ENCODE measurements at places on chromosomes 16 and 17. TPM values are rescaled to one million over a fixed set of nuclear protein-coding genes. Genes with fewer than 3 reads are reported as not detected.

The GRAP gene
- 12.0 TPM for polyA plus RNA-seq

The WNT3 gene
- 2.3 TPM for polyA plus RNA-seq

The PSME3 gene
- polyA plus RNA-seq = 81.2 TPM

The KRT9 gene
- polyA plus RNA-seq = not detected

The CBX4 gene
- 15.2 TPM for polyA plus RNA-seq

The CCL13 gene
- polyA plus RNA-seq = 0.37 TPM

The ZNF771 gene
- 4.2 TPM for polyA plus RNA-seq

The ZP2 gene
- polyA plus RNA-seq = 4.4 TPM

The KRTAP3-2 gene
- not detected for polyA plus RNA-seq

The RPH3AL gene
- 7.6 TPM for polyA plus RNA-seq

The ARHGDIG gene
- polyA plus RNA-seq = 1.2 TPM

The TEKT1 gene
- polyA plus RNA-seq = 2.7 TPM

The LCMT1 gene
- polyA plus RNA-seq = 44.2 TPM

The KRTAP9-4 gene
- polyA plus RNA-seq = not detected

The SOST gene
- not detected for polyA plus RNA-seq

The EPX gene
- polyA plus RNA-seq = 0.58 TPM

The WNT9B gene
- not detected for polyA plus RNA-seq

The CCL2 gene
- 70.8 TPM for polyA plus RNA-seq

The NOXO1 gene
- polyA plus RNA-seq = 0.25 TPM

The C17orf107 gene
- 0.85 TPM for polyA plus RNA-seq

The CTRB1 gene
- polyA plus RNA-seq = not detected

The NAGLU gene
- polyA plus RNA-seq = 18.3 TPM

The HSD17B2 gene
- polyA plus RNA-seq = 1.1 TPM

The RASL10B gene
- polyA plus RNA-seq = 3.8 TPM

The KRT36 gene
- not detected for polyA plus RNA-seq

The TMEM220 gene
- 12.1 TPM for polyA plus RNA-seq

The MYL11 gene
- 353 TPM for polyA plus RNA-seq

The KRT31 gene
- polyA plus RNA-seq = not detected

The ST6GALNAC2 gene
- polyA plus RNA-seq = 4.0 TPM

The TBC1D3E gene
- polyA plus RNA-seq = not detected

The CLEC18B gene
- polyA plus RNA-seq = 0.50 TPM

The NOL3 gene
- 17.2 TPM for polyA plus RNA-seq

The CCL16 gene
- 0.94 TPM for polyA plus RNA-seq

The DRC7 gene
- 3.8 TPM for polyA plus RNA-seq

The SCNN1G gene
- 4.4 TPM for polyA plus RNA-seq

The CPHXL2 gene
- 0.09 TPM for polyA plus RNA-seq

The DCXR gene
- polyA plus RNA-seq = 67.4 TPM

The DNAAF8 gene
- polyA plus RNA-seq = 1.7 TPM

The CA5A gene
- 0.18 TPM for polyA plus RNA-seq

The C16orf96 gene
- polyA plus RNA-seq = 0.54 TPM

The MPG gene
- polyA plus RNA-seq = 23.6 TPM

The CCDC200 gene
- polyA plus RNA-seq = 16.0 TPM

The ABI3 gene
- 8.0 TPM for polyA plus RNA-seq

The EVPLL gene
- 0.51 TPM for polyA plus RNA-seq

The NPIPA1 gene
- 148 TPM for polyA plus RNA-seq

The VMP1 gene
- polyA plus RNA-seq = 118 TPM
